ENCODE measurements at places on chromosomes 13 and 19.

- no peak for DNase-seq
Measured at GRCh38 chr19:18596752-18597157, 8.2 kb downstream of the REX1BD start.

- DNase-seq: no peak
Measured at GRCh38 chr19:41029524-41030432, 38.7 kb downstream of the CYP2B6 start.

GRCh38 chr13:34208336-34208735 is 390.4 kb downstream of the RFC3 start:
- no peak for DNase-seq

- DNase-seq: no peak
Measured at GRCh38 chr19:3570606-3571011, 2.1 kb upstream of the HMG20B start.

DNA sequence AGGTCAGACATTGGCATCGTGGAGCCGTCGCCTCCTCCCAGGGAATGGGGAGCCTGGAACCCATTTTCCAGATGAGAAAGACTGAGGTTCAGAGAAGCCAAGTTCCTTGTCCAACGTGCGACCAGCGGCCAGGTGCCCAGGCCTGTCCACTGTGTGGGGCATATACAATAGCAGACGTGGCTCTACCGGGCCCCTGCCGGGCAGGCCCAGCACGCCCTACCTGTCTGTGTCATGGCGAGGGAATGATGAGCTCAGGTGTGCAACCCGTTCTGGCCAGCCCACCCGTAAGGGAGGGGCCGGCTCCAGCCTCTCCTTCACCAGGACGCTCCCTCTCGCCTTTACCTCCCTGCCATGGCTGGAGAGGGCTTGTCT is 837 bp downstream of the GNA15 start:
- DNase-seq: no peak

DNA sequence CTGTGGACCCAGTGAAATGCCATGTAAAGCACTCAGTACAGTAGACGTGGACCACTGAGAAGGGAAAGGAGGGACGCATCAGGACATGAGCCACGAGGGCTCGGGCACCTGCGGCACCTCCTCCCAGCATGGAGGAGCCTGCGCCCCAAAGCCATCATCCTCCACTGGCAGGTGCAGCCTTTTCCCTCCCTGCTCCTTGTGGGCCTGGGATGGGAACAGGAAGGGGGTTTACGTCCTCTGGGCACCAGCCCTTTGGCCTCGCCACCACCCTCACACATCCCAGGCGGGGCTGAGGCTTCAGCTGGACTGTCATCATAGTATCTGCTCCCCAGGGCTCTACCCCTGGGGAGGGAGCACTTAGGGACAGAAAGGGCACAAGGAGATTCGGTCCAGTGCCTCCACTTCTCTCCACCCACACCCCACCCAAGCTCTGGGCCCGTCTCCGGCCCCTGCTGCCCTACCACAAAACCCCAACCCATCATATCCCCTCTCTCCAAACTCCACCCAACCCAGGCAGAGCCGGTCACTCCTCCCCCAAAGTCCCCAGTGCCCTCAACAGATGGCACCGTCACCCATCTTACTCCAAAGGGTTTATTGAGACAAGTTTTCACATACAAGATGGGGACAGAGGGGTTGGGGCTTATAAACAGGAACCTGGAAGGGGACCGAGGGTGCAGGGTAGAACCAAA is 2.2 kb upstream of the PRKD2 start:
- no peak for DNase-seq

- DNase-seq: no peak
Measured at GRCh38 chr13:22717036-22717435, 463.7 kb upstream of the SGCG start.

- no peak for DNase-seq
Measured at GRCh38 chr19:41276231-41276630, 12.1 kb downstream of the HNRNPUL1 start.

GRCh38 chr13:33245505-33246158 is 39.9 kb downstream of the STARD13 start:
- no peak for DNase-seq

DNA sequence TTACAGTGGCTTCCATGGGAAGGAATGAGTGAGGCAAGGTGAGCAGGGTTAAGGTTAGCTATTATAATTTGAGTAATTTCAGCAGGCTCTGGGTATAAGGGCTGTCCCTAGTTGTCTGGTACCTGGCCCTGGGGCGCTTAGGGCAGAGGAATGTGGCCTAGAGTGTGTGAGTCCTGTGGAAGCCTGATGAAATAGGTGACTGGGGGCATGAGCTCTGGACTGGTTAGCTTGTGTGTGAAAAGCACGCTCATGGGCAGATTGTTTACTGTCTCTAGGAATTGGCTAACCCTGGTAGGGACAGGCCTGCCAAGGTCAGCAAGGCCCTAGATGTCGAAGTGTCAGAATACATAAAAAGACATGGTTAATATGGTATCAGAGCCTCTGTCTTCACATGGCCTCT is 42.5 kb downstream of the SPRYD7 start:
- no peak for DNase-seq

GRCh38 chr19:47240996-47241918 is 10.3 kb upstream of the BBC3 start:
- DNase-seq: peak; percentile 83

- DNase-seq: no peak
Measured at GRCh38 chr19:49355909-49356353, 6.3 kb downstream of the TEAD2 start.

DNA sequence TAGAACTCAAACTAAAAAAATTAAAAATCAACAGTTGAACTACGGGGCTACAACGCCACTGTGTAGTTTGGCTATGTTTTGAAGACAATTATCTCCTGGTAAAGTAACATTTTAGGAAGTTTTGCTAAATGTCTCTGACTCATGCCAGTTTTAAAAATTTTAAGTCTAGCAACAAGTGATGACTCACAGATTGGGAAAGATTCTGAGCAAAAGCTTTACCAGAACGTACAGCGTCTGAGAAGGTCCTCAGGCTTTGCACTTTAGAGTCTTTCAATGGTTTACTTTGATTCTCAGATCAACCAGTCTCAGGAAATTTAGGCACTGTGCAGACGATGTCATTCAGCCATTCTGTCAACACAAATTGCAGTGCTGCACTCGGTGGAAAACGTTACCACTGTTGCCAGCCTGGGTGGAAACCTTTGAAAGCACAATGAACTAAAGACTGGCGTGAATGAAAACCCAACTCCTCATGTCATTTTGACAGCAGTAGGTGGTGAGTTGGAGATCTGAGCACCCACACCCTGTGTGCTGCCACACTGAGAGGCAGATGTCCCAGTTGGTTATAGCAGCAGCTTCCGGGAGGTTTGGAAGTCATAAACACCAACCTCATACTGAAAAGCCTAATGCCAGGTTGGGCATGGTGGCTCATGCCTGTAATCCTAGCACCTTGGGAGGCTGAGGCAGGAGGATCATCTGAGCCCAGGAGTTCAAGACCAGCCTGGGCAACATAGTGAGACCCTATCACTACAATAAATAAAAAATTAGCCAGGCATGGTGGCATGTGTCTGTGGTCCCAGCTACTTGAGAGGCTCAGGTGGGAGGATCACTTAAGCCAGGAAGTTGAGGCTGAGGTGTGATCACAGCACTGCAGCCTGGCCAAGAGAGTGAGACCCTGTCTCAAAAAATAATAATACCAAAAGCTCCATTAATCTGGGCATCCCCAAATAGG is 6.3 kb upstream of the WTIP start:
- no peak for DNase-seq

DNA sequence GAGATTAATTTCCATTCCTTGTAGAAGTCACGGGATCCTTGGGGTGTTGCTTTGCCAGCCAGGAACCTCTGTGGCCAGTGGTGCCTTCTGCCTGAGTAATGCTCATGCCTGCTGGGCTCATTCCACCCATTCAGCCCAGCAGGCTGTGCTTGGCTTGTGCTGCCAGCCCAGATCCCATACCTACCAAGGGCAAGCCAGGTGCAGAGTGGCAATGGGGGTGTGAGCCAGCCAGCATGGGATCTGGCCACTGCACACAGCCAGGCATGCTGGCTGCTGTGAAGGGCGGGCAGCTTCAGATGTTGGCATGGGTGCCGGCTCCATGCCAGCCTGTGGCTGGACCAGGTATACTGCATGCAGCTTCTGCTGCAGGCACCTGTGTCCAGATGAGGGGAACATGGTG is 42.5 kb downstream of the WDFY2 start:
- no peak for DNase-seq

GRCh38 chr13:24180750-24181377 is 20.3 kb downstream of the SPATA13 start:
- DNase-seq: no peak

- DNase-seq: no peak
Measured at GRCh38 chr19:16385821-16386220, 61.2 kb downstream of the KLF2 start.

GRCh38 chr13:109749365-109749764 is 37.0 kb downstream of the IRS2 start:
- DNase-seq: no peak

DNA sequence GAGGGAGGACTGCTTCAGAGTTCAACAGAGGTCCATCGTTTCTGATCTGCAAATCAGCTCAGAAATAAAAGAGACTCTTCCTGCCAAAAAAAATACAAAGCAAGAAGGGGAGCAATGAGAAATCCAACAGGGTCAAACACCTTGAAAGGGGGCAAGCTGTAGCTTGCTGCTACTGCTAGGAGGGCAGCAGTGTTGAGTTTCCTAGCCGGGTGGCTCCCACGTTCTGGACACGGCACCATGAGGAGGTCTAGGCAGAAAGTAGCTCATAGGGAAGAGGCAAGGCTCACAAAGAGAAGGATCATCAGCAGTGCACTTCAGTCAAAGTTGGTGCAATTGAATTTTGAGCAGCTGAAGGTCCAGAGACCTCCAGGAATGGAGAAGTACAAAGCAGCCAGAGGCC is 75.3 kb downstream of the FOXO1 start:
- no peak for DNase-seq

GRCh38 chr19:32349051-32349450 is 3.6 kb downstream of the ZNF507 start:
- DNase-seq: no peak

DNA sequence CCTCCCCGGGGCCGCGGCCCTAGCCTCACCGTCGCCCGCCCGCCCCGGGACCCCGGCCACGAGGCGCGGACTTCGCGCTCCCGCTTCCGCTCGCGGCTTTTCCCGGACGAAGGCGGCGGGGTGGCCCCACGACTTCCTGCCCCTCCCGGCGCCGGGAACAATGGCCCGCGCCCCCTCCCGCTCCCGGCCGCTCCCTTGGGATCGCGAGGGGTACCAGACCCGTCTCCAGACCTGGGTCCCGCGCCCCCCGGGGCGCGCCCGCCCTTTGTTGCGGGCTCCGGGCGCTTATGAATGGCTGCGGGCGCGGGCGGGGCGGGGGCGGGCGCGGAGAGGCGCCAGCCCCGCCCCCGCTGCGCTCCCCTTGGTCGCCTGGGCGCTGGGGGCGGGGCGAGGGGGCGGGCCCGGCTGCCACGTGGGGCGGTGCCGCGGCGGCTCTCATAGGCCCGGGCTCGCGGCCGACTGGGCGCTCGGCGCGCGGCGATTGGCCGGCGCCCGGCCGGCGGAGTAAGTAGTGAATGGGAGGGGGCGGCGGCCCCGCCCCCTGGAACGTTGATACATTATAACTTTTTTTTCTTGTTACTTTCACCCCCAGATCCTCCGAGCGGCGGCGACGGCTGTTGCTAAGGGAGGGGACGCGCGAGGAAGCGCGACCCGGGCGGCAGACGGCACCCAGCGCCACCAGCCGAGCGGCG is 1.1 kb downstream of the MIDN start:
- peak; percentile 90 for DNase-seq

DNA sequence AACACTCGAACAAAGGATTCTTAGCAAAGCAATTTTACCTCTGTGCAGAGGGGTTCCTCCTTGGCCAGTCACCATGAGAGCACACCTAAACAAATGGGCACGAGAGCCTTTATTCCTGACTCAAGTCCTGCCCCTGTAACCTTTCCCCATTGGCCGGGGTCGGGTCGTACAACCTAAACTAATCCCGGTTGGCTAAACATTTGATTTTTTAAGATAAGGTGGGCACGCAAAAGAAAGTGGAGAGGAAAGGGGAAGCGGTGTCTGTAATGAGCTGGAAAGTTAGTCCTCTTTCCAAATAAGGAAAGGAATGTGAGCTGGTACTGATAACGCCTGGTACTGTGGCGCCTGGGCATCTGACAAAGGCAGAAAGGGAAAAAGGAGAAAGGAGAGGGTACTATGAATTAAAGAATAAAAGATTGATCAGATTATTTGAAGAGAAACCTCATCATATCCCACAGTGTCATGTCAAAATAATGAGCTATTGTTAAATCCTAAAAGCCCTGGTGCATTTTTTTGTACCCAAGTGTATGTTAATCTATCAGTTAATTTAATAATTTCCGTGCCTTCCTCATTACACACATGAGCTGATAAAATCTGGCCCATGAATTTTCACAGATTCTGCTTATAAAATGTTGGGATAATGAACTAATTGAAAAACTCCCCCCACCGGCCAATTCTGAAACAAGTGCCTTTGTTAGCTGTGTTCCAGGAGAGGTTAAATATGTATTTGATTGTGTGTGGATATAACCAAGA is 335.7 kb downstream of the RFC3 start:
- DNase-seq: no peak

DNA sequence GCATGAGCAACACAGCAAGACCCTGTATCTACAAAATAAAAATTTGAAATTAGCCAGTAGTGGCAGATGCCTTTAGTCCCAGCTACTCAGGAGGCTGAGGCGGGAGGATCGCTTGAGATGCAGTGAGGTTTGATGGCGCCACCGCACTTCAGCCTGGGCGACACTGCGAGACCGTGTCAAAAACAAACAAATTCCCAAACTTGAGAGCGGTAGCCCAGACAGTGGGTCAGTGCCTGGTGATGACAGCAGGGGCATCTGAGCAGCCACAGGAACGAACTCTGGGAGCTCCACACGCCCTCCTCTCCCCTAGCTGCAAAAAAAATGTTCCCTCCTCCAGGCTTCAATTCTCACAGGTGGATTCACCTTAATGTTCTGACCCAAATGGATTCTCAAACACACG is 14.1 kb downstream of the ZNF490 start:
- DNase-seq: no peak

DNA sequence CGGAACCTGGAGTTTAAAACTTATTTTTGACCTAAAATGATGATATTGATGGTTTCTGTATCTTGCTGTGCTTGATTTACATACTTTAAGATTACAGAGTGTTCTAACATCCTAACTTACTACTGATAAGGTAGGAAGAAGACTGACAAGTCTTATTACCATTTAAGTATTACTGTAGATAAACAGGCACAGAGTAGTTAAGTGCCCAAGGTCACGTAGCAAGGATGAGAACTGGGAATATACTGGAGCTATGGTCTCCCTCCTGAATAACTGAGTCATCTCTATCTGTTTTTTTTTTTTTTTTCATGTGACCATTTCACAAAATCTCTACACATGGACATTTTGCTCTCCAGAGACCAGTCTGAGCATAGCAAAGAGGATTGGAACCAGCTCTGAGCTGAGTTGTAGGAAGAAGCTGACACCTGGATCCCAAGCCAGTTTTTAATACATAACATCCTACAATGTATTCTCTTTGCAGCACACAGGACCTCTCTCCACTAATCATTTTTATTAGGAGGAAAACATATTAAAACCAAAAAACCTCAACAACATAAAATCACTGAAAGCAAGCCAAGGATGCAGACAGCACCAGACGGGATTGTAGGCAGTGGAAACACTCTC is 173.5 kb downstream of the DNAJC15 start:
- DNase-seq: no peak

- DNase-seq: no peak
Measured at GRCh38 chr19:11018179-11018578, 57.3 kb downstream of the SMARCA4 start.
